ENCODE measurements at places on chromosomes 6 and 20.

DNA sequence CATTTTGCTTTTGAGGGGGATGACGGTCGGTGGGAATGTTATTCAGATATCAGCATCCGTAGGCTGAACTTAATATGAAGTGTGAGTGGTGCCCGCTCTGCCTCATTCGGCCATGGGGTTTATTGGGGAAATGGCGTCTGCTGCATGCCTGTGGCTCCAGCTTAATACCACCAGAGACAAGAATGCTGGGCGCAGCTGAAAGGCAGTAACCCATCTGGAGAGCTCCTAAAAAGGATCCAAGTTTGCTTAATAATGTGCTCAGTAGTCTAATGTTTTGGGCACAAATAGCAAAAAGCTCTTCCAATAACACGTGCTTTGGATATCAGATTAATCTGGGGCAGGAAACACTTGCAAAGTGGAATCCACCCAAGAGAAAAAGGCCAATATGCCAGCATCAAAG, 273.0 kb upstream of the TAB2 start:
- no peak for DNase-seq

DNA sequence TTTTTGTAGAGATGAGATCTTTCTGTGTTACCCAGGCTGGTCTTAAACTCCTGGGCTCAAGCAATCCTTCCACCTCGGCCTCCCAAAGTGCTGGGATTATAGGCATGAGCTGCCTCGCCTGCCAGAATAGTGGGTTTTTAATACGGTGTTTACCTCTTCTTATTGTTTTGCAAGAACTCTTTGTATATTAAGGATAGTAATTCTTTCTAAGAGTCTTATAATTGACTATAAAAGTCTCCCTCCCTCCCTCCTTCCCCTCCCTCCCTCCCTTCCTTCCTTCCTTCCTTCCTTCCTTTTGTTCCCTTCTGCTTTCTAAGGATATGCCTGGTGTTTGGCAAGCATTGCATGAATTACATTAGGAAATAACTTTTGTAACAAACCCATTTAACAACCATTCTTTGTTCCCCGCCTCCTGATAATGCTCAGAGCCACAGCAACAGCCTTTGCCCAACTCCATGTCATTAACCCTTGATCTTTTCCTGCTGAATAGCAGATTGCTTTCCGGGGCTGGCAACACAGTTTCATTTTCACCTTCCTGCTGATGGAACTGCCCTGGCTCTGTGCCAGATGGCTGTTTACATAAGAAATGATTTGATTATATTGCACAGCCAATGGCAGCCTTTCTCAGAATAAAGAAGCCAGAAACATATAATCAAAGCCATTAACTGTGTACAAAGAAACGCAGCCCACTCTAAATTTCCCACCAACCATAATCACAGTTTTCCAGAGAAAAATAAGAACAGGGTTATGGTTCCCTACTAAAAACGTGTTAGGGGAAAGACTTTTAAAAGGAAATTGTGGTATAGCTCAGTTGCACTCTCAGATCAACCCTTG, 143.7 kb upstream of the PTPN1 start:
- peak; percentile 92 for DNase-seq

GRCh38 chr20:59148701-59149493, 14.7 kb upstream of the ZNF831 start:
- no peak for DNase-seq

- no peak for DNase-seq
These were observed 63.1 kb upstream of the IFNGR1 start for GRCh38 chr6:137282254-137282653.

GRCh38 chr20:40678286-40678875, 10.7 kb downstream of the MAFB start:
- DNase-seq: no peak

DNA sequence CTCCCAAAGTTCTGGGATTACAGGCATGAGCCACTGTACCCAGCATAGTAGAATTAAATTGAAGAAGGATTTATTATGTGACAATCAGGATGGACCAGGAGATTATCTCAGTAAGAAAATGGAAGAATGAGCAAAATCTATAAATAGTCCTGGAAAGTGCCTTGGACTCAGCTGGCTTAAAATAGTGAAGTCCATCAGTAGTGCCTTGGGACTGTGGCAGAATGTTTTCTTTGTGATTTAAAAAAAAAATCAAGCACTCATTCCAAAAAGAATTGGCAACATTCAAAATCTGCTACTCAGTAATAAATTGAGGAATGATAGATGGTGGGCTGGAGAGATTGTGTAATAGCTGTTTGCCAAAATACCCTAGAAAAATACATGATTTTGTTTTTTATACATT, 37.0 kb upstream of the MAS1 start:
- no peak for DNase-seq

DNA sequence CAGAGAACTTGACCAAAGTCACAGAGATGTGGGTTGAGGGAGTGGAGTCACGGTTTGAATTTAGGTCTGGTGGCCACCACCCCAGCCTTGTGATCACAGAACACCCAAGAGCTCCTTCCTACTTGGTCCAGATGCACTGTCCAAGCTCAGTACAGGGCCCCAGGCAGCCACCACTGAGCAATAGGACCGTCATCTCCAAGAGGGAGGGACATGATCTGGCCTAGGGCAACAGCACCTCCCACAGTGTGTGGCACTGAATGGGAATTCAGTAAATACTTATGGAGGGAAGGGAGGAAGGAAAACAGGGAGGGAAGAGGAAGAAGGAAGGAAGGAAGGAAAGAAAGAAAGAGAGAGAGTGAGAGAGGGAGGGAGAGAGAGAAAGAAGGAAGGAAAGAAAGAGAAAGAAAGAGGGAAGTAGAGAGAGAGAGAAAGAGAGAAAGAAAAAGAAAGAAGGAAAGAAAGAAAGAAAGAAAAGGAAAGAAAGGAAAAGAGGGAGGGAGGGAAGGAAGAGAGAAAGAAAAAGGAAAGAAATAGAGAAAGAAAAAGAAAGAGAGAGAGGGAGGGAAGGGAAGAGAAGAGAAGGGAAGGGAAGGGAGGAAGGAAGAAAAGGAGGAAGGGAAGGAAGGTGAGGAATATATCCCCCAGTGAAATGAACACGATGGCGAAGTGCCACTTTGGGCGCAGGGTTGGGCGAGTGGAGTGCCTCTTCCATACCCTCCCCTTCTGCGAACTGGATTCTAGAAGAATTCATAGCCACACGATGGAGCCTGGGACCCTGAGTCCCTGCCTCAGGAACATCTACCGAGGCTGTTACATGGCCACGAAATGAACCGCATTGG, 243.7 kb downstream of the TFAP2C start:
- DNase-seq: no peak

GRCh38 chr6:45548657-45549515, 171.2 kb upstream of the SUPT3H start:
- no peak for DNase-seq

DNA sequence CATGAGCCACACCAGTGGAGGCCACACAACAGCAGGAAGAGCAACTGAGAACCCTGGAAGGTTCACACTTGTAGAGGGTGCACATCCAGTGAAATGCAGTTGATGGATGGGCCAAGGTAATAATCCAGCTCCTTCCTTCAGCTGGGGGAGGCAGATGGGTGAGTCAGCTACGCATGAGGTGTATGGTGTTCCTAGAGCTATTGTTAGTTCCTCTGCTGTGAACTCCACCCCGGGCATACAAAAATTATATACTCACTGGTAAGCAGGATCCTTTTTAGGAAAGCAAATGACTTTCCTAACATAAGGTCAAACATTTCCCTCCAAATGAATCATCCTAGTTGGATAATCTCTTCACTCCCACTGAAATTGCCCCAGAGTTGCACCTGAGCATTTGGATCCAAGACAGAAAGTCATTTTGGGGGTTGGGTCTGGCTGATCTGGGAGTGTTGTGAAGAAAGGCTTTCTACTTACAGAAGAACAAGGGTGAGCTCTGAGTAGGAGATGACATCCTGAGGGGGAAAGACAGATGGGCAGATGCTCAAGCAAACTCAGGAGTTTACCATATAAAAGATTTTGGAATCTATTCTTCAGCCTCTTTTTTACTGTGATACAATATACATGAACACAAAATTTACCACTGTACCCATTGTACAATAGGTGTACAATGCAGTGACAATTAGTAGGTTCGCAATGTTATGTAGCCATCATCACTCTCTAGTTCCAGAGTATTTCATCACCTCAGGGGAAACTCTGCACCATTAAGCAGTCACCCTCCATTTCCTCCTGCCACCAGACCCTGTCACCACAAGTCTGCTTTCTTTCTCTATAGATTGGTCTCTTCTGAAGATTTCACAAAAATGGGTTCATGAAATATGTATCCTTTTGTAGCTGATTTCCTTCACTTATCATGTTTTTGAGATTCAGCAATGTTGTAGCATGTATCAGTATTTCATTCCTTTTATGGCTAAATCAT, 11.1 kb downstream of the HLA-F start:
- DNase-seq: no peak

DNA sequence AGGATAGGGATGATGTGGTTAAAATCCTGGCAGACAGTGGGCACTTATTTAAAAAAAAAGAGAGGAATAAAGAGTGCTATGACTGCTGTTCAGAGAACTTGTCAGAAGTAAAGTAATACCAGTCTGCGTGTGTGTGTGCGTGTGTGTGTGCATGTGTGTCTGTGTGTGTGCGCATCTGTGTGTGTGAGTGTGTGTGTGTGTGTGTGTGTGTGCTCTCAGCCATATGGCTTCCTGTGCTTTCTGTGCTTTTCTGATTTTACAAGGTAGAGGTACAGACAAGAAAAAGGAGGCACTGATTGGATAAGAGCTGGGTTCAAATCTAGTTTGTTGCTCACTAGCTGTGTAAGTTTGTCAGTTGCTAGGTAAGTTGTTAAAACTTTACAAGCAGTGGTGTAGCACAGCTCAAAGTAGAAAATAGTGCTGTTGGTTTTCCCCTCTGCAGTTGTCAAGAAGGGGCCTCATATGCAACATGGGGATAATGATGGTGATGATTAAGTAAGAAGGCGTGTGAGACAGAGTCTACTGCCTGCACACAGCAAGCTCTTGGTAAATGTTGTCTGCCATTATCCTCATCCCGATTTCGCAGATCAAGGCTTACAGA, 155.3 kb upstream of the ZNF217 start:
- DNase-seq: peak; percentile 51

DNA sequence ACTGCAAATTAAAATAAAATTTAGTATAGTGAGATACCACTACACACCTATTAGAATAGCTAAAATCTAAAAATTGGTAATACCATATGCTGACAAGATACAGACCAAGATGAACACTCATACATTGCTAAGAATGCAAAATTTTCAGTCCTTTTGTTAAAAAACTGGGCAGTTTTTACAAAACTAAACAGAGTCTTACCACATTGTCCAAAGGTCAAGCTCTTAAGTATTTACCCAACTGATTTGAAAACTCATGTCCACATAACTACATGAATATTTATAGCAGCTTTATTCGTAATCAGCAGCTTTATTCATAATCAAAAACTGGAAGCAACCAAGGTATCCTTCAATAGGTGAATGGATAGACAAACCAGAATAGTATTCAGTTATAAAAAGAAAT, 10.0 kb downstream of the POLR3F start:
- no peak for DNase-seq

DNA sequence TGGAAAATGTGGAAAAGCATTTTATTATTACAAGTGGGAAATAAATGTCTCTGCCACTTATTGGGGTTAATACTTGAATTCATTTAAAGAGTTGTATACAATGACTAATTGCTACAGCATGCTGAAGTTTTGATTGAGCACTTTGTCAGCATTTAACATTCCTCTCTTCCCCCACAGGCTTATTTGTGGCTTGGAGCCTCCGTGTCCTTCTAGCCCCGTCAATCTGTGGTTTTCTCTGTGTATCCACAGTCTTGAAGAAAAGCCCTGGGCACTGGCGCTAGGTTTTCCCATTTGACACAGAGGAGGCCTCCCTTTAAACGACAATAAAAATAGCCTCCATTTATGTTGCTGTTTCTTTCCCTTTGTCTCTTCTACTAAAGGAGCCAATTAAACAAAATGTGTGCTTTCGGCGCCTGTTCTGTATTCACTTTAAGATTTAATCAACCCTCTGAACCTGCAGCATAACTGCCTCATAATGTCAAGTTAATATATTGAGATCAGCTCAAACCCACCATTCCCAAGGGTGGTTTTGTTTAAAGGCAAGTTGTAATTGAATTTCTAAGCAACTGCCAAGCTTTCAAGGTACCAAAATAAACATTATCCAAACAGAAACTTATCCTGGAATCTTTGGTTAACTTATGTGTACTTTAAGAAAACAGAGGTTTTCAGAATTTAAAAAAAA, 326.6 kb upstream of the RNF24 start:
- DNase-seq: peak; percentile 25

- DNase-seq: no peak
These were observed 55.8 kb upstream of the TFAP2D start for GRCh38 chr6:50657513-50657912.

GRCh38 chr6:169997187-169997929, 245.9 kb downstream of the ERMARD start:
- no peak for DNase-seq

GRCh38 chr6:25747477-25747876, 7.1 kb upstream of the SLC17A4 start:
- no peak for DNase-seq

GRCh38 chr20:41540459-41540858, 77.7 kb downstream of the CHD6 start:
- DNase-seq: no peak

All from cardiac muscle cell (in vitro differentiated cells and primary cell).